ENCODE measurements at places on chromosomes 6 and 20.

DNA sequence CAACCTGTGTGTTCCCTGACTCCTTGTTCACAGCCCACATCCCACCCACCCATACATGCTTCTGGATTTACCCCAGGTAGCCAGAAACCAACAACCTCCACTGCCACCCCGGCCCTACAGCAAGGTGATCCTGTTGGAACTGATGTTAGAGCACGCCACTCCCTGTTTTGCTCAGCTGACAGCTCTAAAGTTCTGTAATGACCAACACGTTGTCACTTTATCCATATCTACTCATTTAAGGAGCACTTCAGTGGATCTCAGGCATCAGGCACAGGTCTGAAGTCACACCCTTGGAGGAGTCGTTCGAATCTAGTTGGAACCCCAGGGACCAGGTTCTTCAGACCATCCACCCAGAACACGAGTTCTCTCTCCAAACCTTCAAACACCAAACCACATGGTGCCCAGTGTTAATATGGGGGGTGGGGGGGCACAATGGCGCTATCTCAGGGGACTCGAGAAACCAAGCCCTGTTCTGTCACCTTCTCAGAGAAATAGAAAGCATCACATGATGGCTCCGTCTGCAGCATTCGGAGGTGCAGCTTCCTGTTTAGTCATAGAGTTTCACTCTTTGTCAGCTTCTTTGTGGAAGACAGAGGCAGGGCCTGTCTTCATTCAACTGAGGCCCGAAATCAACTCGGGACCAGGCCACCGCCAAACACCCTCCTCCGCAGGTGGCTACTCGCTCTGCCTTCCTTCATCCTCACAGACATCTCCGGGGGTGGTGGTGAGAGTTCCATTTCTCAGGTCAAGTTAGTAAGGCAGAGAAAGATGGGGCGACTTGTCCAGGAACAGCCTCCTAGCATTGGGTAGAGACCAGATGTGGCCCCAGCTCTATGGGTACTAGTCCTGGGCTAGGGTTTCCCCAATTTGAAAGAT is 142.2 kb downstream of the NFATC2 start:
- no peak for DNase-seq

DNA sequence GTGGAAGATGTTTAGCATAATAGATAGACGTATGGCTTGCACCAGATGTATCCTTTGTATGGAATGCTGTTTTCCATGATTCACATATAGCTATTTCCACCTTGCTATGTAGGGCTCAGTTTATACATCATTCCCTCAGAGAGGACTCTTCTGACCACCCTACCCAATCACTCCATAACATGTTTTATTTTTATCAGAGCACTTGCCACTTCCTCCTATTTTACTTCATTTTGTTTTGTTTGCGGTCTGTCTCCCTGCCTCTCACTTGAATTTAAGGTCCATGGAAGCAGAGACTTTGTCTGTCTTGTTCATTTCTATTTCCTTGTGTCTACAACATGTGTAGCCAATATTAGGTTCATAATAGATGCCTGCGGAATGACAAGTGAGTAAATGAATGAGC is 266.9 kb upstream of the CITED2 start:
- no peak for DNase-seq

DNA sequence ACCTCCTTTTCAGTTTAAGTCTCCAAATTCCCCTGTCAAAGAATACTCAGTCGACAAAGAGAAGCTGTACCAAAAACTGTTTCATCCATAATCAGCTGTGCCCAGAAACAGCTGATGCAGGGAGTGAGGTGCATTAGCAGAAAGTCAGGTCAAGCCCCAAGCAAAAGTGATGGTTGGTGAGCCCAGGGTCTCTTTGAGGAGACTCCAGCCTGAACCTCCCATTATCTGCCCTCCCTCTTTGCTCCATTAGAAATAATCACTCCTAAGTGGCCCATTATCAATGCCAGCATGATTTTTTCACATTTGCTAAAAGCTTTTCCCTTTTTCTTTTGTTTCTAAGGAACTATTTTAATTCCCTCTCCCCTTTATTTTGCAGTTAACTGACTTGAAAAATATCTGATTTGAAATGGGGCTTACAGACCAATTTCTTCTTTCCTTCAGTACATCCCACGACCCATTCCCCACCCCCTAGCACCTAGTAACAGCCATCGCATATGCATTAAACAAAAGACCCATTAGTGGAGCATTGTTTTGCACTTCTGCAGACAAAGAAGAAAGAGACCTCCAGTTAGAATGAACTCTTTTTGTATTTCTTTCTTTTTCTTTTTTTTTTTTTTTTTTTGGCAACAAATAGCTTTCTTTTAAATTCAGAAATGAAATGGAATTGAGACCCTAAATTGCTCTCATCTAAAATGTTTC is 257.0 kb downstream of the GRIK2 start:
- DNase-seq, result no peak

DNA sequence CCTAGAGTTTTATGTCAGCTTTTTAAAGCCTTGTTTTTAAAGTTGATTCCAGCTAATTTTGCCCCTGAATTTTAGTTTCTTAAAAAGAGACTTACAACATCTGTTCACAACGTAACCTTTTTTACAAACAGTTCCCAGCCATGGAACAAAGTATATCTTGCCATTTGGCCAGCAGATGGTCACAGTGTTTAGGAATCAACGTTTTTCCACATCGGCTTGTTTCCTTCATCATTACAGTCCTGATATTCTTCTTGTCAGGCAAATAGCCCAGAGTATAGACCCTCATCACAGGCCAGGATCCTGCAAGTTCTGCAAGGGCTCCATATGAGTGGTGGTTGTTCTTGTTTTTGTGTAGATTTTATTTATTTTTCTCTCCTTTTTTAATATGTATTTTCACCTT is 341.7 kb upstream of the HTR1E start:
- DNase-seq, result no peak

DNA sequence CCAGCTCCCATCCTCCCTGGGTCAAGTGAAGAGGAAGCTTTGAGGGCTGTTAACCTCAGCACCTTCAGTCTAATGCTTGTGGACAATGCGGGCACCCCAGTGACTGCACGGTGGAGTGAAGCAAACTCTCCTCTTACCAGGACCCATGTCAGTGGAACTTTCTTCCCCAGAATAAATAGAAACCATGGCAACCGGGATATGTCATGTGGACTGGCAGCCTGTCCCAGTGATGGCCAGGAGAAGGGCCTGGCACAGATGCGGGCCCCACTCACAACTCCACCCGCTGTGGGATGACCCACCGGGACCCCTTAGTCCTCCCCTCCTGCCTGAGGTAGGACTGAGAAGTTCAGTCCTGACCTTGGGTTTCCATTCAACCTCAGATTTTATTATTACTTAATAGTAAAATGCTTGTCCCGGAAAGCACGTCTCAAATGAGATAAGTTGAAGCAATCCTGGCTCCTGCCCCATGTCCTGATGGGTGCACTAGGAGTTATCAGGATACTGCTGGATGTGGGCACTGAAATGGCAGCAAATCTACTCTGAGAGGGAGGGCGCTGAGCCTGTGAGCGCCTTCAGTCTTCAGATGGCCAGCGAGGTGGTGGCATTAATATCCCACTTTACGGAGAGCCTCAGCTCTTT is 23.5 kb downstream of the TOX2 start:
- DNase-seq, result no peak

All from aorta (tissue), 5 donors.